ENCODE measurements at places on chromosomes 7 and 10. TPM values are rescaled to one million over a fixed set of nuclear protein-coding genes. Genes with fewer than 3 reads are reported as not detected.

- no peak for DNase-seq
Measured at GRCh38 chr10:97593421-97593820, 3.9 kb downstream of the C10orf62 start.

DNA sequence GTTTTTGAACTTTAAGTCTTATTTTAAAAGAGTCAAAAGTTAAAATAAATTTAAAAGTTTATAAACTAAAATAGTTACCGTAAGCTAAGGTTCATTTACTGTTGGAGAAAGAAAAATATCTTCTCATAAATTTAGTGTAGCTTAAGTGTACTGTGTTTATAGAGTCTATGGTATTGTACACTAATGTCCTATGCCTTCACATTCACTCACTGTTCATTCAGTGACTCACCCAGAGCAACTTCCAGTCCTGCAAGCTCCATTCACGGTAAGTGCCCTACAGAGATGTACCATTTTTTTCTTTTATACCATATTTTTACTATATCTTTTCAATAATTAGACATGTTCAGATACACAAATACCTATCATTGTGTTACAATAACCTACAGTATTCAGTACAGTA lies 97.6 kb downstream of the PTN start:
- no peak for DNase-seq

DNA sequence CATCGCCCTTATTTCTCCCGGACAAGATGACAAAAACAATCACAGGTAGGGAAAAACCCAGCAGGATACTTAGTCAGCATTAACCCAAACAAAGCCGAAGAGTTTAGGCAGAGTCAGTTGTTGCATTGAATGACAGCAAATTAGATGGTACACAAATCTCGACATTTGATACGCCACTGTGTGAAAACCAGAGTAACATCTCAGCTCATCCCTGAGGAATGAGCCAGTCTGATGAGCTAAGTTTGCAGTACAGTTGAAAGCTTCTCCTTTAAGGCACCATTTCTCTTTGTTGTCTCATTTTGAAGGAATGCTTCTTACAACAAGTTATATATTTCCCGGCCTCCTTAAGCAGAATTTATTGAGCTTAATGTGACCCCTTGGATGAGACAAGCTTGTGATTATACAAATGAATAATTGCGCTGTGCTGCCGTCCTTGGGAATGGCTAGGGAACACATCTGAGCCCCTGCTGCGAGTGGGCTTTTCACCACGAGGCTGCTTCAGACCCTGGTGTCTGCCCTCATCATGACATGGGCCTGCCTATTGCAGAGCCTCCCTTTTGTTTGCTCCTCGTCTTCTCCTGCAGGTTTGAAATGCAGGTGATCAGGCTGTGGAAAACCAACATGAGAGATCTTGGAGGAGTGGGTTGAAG lies 137.3 kb downstream of the CELF2 start:
- no peak for DNase-seq

- peak; percentile 20 for DNase-seq
Measured at GRCh38 chr10:132685101-132685891, 100.7 kb downstream of the NKX6-2 start.

DNA sequence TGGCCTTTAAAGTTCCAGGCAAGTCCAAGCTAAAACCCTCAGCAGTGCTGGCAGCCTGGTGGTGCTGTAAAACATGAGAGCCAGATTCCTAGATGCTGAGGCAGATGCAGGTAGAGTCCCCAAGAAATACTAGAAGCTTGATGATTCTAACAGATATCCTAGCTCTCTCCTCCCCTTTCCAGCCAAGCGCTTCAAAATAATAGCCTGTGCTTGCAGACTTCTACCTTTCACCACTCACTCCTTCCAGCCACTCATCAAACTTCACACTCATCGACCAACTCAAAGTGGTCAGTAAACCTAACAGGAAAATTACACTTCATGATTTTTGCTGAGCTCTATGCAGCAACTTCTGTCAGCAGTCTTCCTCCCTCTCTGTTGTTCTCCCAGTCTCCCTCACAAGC lies 50.2 kb downstream of the LMBR1 start:
- DNase-seq = no peak

DNA sequence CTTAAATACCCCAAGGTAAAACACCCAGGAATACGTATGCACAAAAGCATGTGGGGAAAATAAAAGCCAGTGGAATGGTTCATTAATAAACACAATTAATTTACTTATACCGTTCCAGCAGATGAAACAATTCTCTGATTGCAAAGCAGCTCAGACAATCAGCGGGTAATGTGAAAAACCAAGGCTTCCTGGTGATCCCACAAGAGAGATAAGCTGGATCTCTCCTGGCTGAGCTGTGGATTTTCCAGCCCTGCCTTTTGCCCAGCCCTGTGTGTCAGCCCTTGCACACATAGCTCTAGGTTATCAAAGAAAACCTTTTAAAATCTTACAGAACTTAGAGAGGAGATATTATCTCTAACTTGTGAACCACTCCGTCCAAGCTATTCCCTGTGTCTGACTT lies 1010.7 kb upstream of the AUTS2 start:
- DNase-seq = no peak

GRCh38 chr7:101699881-101700823 lies 71.1 kb upstream of the MYL10 start:
- no peak for DNase-seq

DNA sequence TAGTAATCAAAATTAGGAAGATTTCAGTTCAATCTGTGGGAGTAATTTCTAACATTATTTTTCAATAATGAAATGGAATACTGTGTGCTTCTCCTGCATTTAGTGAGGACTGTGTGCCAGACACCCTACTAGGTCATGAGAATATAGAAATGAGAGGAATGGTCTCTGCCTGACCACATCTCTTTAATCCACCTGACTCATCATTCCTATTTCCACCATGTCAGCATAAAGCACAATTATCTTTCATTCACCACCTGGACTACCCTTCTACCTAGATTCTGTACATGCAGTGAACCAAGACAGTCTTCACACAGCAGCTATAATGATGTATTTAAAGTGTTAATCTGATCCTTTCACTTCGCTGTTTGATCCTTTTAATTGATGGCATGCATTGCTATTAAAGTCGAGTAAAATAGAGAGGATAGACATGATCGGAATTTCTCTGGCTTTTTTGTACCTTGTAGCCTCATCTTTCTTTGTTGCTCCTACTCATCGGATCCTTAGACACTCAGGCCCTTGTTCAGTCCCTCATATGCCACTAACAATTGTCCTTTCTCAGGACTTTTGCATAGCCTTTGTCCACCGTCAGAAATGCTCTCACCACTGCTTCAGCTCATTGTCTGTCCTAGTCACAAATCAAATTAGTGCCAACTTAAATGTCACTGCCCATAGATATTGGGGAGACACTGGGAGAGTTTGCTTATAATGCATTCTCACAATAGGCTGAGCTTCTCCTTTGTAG lies 1037.1 kb downstream of the REEP3 start:
- no peak for DNase-seq

- DNase-seq = no peak
Measured at GRCh38 chr7:138690495-138690894, 10.7 kb downstream of the SVOPL start.

DNA sequence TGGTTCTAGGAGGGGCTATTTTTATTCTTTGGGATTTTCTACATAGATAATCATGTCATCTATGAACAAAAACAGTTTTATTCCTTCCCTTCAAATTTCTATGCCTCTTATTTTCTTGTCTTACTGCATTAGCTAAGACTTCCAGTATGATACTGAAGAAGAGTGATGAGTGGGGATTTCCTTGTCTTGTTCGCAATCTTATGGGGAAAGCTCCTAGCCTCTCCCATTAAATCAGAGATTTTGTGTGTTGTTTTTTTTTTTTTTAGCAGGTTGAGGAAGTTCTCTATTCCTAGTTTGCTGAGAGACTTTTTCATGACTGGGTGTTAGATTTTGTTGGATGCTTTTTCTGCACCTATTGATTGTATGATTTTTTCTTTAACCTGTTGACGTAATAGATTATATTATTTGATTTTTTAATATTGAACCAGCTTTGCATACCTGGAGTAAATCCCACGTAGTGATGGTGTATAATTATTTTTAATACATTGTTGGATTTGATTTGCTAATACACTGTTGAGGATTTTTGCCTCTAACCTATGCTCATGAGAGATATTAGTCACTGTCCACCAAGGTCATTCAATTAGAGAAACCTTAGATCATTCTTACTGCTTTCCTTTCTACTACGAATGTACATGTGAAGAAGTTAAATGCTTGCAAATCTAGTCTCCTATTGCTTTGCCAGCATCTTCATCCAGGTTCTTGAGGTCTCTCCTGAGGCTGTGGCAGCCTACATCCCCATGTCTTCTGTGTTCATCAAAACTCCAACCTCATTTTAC lies 6.5 kb downstream of the ATP5F1C start:
- DNase-seq = no peak

GRCh38 chr7:43112941-43113621 lies 634 bp downstream of the HECW1 start:
- DNase-seq = peak; percentile 13

GRCh38 chr7:25216837-25217236 lies 11.4 kb downstream of the NPVF start:
- no peak for DNase-seq

GRCh38 chr10:87715552-87716347 lies 56.1 kb downstream of the PAPSS2 start:
- no peak for DNase-seq

DNA sequence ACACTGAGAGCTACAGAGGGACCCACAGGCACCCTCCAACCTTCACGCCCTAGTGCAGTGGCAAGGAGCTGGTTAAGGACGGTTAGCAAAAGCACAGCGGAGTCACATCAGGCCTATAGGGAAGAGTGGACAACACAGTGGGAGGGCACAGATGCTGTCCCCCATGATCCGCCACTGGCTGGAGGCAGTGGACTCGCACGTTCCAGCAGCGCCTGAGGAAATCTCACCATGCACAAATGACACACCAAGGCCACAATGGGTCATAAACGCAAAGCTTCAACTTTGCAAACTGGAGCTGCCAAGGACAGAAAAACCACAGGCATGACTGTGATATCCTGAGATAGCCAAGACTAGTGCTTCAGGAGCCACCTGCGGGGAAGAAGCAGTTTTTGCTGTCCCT lies 58.8 kb downstream of the GRB10 start:
- no peak for DNase-seq

- DNase-seq = no peak
Measured at GRCh38 chr7:65968256-65969185, 13.5 kb downstream of the GUSB start.

DNA sequence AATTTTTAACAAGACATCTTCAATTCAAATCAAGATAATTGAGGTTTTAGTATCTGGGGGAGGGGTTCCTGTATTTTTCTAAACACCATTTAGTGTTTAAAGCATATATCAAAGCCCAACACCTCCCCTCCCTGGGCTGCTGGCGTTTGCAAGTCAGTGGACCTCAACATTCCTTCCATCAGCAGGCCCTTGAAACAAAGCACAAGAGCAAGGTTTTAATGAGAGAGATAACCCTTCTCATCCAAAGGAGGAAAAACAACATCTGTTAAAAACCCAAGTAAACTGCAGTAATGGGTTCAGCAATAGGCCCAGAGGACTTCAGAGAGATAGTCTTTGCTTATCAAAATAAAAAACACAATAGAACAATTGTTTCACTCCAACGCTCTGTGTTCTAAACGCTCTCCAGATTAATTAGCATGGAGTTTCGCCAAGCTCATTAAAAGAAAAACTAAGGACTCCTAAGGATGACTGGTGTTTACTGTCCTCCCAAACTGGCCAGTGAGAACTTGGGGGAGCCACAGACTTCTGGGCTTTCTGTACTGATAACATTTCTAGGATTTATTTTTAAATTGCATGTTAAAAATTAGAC lies 2.5 kb downstream of the JCAD start:
- no peak for DNase-seq

DNA sequence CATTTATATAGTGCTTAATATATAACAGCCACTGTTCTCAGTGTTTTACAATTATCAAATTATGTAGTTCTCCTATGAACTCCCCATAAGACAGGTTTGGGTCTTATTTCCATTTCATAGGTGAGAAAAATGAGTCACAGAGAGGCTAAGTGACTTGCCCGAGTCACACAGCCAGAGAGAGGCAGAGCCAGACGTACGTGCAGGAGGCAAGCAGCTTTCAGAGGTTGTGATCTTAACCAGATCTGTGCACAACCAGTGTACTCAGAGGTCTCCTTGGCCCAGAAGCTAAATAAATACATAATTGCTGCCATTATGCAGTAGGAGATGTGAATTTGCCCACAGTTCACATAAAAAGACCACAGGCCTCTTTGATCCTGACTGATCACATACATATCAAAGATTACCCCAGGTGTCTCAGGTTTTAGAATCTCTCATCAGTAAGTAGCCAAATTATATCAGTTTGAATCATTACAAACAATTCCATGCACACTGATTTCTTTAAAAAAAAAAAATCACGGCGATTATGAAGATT lies 304.7 kb upstream of the AOAH start:
- DNase-seq = no peak

- no peak for DNase-seq
Measured at GRCh38 chr10:23293145-23293724, 51.4 kb downstream of the C10orf67 start.

GRCh38 chr7:132739271-132739955 lies 163.1 kb upstream of the PLXNA4 start:
- DNase-seq = no peak

DNA sequence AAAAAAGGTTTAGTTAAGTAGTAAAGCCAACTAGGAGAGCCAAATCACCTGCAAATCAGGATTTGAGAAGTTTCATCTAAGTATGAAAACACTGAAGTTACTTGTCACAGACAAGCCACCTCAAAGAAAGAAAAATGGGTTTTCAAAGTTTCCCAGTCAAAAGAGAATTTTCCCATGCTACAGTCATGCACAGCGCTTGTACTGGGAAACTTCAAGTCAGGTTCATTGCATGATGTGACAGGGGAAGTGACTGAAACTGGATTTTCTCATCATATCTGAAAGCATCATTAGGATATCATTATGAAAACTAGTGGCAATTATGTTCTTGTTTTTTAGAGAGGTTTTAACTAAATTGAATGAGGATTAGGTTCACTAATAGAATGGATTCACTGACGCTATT lies 167.0 kb downstream of the SGMS1 start:
- no peak for DNase-seq

DNA sequence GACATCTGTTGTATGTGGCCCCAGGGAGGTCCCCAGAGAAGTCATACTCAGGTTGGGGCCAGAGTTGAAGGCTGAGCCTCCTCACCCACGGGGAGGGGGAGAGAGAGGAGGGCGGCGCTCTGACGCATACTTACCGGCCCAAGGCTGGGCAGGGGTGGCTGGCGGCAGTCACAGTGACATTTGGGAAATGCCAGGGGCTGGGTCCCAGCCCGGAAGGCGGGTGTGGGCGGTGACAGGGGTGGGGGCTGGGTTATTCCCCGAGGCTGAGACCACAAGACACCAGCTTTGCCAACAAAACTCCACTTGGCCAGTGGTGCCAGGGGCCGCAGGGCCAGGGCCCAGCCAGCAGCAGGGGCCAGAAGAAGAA lies 41.1 kb downstream of the RASGEF1A start:
- DNase-seq = peak; percentile 6

OR2A5 gene
- total RNA-seq = not detected

POU6F2 gene
- 0.44 TPM for total RNA-seq

TEX36 gene
- total RNA-seq = not detected

ASZ1 gene
- not detected for total RNA-seq

FRMD4A gene
- total RNA-seq = 26.1 TPM

LBX1 gene
- not detected for total RNA-seq

PLAC9 gene
- total RNA-seq = 34.3 TPM

GALNT17 gene
- 95.3 TPM for total RNA-seq

RET gene
- total RNA-seq = 0.60 TPM

FAM24A gene
- not detected for total RNA-seq

ZNF804B gene
- not detected for total RNA-seq

PIP gene
- not detected for total RNA-seq

Data from left ventricle myocardium inferior (tissue), 1 donor.